ENCODE measurements at places on chromosomes 7 and 10.

GRCh38 chr10:103659674-103660363 is 166.3 kb downstream of the NEURL1 start:
- peak; percentile 66 for DNase-seq

- DNase-seq: no peak
These were observed 34.5 kb downstream of the PAXIP1 start for GRCh38 chr7:154968336-154969001.

DNA sequence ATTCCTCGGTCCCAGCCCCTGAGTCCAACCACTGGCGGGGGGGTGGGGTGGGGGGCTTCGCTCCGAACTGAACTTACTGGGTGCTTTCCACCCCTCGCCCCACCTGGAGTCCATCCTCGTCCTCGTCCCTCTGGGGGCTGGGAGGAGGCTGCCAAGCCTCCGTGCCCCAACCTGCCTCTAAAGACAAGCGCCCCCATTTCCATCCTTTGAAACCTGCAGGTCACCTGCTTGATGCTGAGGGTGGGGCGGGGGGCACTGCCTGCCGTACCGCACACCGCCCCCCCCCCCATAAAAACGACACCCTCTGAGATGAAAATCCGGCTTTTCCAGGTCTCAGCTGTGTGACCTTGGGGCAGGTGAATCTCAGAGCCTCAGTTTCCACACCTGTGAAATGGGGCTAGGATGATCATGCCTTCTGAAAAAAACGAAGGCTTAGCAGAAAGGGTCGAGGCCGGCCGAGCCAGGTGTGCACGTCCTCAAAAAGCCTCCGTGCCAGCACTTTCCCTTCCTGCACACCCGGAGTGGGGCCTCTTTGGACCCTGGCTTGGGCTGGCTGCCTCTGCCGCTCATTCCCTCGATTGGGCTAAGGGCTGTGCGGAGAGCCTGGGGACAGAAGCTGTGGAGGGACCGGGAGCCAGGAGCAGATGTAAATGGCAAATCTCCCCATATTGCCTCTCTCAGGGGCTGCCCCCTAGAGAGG is 967 bp downstream of the ELFN1 start:
- no peak for DNase-seq

DNA sequence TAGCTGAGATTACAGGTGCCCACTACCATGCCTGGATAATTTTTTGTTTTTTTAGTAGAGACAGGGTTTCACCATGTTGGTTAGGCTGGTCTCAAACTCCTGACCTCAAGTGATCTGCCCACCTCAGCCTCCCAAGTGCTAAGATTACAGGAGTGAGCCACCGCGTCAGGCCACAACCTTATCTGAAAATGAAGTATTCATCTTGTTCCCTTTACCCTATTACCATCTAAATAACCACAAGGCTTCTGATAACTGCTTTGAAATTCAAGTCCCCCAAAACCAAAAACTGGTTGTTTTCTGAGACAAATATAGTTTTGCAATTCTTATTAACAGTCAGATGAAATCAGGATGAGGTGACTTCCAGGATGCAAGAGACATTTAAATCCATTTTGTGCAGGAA is 2.4 kb downstream of the TCTN3 start:
- DNase-seq: no peak

DNA sequence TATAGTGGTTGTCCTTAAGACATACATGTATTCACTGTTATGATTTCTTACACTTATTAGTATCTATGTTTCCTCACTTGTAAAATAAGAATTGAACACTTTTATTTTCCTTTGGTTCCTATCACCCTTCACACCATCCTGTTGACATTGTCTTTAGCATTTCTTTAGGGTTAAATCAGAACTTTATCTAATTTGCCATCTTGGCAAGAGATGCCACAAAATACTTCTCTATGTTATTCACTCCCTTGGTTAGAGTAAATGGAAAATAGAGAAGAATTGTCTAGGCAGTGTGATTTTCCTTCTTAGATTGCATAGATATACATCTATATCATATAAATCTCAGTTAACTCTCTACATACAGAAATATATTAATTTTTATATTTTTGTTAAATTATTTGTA is 204.7 kb downstream of the SEMA3D start:
- DNase-seq: no peak

- DNase-seq: no peak
These were observed 43.8 kb downstream of the ENO4 start for GRCh38 chr10:116892907-116893685.

DNA sequence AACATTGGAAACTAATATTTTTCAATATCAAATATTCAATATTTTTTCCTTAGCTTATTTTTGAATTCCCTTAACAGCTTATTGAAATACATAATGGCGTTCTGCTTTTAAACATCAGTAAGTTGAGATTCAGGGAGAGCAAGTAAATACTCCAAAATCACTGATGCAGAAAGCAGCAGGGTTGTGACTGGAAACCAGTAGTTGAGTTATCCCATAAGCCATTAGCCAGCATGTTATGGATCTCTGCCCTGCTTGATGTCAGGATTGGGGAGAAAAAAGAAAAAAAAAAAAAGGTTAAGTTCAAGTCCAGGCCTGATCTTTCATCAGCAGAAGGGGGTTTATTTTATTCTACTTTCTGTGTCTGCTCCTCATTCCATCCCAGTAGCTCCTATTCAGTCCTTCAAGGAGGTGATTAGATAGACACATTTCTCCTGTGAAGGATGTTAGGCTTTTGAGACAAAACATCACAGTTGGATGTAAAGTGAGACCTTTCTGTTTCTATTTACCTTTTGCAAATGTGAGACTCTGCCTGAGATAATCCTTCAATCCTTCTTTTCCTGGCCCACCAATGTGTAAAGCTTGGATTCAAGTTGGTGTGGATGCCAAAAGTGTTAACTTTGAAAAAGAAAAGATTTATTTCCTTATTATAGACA is 110.9 kb upstream of the HDAC9 start:
- DNase-seq: no peak

DNA sequence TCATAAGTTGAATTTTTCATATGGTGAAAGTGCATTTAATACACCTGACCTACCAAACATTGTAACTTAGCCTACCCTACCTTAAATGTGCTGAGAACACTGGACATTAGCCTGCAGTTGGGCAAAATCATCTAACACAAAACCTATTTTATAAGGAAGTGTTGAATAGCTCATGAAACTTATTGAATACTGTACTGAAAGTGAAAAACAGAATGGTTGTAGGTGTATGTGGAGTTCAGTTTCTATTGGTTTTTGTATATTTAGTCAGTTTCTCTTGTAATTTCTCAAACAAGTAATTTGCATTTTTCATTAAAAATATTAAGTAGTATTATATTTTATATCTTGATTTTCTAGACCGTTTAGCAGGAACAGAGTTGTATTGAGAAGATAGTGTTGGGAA is 15.3 kb downstream of the CCDC7 start:
- DNase-seq: no peak

GRCh38 chr7:127932496-127932895 is 98.7 kb downstream of the LRRC4 start:
- no peak for DNase-seq

GRCh38 chr10:69278446-69278963 is at the start of gene HK1:
HK1 (plus strand) TSS chr10:69278496.
- no peak for DNase-seq

DNA sequence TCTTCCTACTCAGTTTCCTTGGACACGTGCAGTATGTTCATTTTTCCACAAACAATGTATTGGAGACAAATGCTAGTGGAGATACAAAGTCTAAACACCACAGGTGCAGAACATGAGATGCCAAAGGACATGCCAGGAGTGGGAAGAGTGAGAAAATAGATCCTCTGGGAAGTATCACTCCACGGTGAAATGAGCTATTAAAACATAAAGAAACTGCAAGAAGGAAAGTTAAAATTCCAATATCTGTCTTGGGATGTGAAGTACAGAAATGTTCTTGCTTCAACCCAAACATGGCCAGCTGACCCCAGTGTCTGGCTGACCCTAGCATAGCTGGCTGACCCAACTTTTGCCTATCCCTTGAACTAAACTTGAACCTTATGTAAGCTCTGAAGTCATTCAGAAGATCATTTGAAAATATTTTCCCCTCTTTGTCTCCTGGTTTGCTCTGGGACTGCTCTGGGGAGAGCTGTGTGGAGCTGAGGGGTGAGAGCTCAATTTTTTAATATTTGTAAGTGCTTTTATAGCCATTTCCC is 59.5 kb downstream of the FZD1 start:
- DNase-seq: no peak

GRCh38 chr7:15323550-15323949 is 238.3 kb downstream of the AGMO start:
- DNase-seq: no peak

- DNase-seq: no peak
These were observed 174.9 kb downstream of the LRMDA start for GRCh38 chr10:75606203-75606779.

GRCh38 chr10:45452743-45453452 is 78.9 kb downstream of the ALOX5 start:
- no peak for DNase-seq

DNA sequence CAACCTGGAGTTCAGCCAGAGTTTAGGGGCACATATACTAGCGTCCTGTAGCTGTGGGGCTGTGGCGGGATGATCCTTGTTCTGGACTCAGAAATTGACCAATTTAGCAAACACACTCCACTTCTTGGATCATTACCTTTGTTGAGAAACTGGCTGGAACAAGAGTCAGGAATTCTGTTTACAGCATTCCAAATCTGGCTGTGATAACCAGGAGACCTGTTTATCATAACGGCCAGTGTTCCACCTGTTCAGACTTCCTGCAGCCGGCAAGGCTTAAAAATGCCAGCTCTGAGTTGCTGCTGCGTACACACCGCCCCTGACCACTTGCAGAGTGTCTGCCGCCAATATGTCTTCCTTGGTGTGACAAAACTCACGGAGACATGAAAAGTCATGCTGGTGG is 64.8 kb downstream of the ARMC3 start:
- DNase-seq: no peak

DNA sequence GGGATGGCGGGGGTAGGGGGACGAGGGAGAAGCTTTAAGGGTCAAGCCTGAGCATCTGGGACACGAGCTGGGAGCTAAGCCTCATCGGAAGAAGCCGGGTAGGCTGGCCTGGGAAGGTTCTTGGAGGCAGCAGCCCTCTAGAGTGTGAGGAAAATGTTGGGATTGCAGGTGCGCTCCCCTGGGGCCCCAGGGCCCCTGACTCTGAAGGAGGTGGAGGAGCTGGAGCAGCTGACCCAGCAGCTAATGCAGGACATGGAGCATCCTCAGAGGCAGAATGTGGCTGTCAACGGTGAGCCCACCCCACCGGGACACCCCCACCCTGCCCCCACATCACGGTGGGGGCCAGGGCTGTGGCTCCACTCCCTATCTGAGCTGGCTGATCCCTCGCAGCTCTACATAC is 6.9 kb downstream of the ZYX start:
- no peak for DNase-seq

Data from B cell (primary cell).